ENCODE measurements at places on chromosomes 1 and 21.

DNA sequence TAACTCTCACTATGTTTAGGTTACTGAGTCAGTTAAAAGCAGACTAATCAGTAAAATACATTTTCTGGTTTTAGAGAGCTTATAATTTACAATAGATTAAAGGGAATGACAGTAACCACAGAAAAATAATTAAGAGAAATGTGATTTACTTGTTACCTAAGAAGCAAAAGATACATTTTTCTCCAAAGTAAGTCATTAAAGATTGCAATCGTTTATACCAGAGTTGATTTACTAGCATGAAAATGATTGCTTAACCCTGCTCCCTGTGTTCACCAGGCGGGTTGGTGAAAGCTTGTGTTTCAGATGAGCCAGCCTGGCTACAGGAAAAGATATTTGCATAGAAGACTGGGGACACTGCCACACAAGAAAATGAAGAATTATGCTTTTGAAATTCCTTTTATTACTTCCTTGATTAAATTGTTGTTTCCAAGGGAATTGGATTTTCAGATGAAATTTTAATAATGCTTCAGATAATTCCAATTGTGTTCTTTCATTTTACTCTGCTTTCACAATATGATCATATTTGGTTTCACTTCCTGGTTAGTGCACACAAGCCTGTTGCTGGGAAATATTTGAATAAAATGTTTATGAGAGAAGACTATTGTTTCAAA lies 27.9 kb downstream of the LRRC8B start:
- no peak for DNase-seq

DNA sequence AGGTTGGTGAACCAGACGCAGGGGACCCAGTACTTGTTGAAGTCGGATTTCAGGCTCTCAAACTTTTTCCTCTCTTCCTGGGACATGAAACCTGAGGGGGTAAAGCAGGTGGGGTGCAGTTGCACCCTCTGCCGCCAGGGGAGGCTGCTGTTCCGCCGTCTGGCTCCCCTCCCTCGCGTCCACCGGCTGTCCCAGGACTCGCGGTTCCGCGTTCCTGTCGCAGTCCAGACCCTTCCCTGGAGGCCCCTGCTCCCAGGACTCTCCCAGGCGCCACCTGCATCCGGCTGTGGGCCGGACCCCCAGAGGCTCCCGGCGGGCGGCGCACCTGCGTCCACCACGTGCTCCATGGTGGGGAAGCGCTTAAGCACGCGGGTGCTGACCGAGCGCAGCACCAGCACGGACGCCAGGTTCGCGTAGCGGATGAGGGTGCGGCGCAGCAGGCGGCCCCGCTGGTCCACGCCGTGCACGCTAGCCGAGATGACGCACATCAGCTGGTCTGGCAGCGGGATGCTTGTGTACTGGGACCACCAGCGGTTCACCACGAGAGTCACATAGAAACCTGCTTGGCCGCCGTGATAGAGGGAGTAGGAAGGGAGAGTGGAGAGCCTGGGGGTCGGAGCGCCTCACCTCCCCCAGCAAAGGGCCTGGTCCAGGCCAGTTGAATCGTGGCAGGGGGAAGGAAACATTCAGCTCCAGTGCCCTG lies 1.7 kb downstream of the BEST4 start:
- peak; percentile 83 for DNase-seq

DNA sequence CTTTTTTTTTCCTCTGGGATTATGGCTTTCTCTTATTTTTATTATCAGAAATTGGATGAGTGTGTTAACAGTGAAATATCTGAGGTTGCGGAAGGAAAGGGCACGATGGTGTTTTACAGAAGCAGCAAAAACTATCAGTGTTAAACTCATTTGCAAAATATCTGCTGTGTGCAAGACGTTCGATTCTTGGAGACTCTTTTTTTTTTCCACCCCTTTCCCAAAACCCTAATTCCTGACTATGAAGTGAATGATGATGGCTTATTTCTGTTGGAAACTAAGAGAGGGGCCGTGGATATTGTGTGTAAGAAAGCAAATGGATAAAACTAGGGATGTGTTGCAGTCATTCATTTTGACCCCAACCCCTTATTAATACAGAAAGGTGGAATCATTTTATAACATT lies 677 bp downstream of the NCAM2 start:
- DNase-seq = no peak

DNA sequence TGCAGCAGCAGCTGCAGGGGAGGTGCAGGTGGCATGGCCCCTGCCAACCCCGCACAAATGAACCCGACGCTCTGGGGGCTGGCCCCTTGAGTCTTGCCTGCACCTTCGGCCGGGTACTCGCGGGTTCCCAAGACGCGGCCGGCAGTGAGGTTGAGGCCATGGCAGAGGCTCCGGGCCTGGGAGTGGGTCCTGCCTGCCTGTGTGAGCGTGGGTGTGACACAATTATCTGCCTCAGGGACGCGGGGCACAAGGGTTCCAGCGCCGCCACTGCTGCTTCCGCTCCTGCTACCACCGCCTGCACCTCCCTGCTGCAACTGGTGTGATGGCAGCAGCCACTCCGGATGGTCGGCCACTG lies 20.9 kb upstream of the TGFB2 start:
- DNase-seq = no peak

- DNase-seq = no peak
Measured at GRCh38 chr1:30472526-30472925, 250.9 kb downstream of the MATN1 start.

- DNase-seq = no peak
Measured at GRCh38 chr1:209241487-209241886, 342.0 kb upstream of the CAMK1G start.

- no peak for DNase-seq
Measured at GRCh38 chr1:230243146-230243545, 176.1 kb downstream of the GALNT2 start.

DNA sequence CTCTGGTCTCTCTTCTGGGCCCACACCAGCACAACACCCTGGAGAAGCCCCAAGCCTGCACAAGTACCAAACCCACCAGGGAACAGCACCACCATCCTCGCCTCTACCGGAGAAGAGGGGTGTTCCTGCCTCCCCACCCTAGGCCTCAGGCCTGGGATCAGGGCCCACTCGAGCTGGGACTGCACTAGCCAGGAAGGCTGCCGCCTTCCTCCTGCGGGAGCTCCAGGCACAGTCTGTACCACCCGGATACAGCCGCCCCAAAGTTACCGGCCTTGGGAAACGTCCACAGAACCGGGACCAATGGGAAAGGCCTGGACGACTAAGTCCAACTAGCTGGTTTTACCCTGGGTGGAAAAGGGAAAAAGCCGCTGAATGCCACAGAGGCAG lies 3.4 kb downstream of the TAL1 start:
- DNase-seq = no peak

GRCh38 chr21:32172106-32172505 lies 106.7 kb downstream of the MIS18A start:
- DNase-seq = no peak

DNA sequence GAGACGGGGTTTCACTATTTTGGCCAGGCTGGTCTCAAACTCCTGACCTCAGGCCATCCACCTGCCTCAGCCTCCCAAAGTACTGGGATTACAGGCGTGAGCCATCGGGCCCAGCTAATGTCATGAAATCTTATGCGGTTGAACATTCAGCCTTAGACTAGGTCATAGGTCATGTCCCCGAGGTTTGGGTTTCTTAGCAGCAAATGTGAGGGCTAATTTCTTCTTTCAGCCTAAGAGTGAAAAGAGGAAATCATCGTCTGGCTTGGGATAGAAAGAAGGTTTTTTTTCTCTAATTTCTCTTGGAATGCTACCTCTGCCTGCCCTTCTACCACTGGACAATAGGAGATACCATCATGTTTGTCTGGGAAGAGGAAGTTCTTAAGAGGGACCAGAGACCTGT lies 18.0 kb upstream of the PIK3CD start:
- DNase-seq = no peak

GRCh38 chr1:37761416-37762095 lies 3.4 kb downstream of the EPHA10 start:
- DNase-seq = no peak

GRCh38 chr1:18716112-18716784 lies 85.6 kb downstream of the PAX7 start:
- no peak for DNase-seq

GRCh38 chr1:150772326-150772725 lies 6.7 kb upstream of the CTSS start:
- no peak for DNase-seq

- no peak for DNase-seq
Measured at GRCh38 chr21:9763306-9763705, 758.1 kb upstream of the TPTE start.

DNA sequence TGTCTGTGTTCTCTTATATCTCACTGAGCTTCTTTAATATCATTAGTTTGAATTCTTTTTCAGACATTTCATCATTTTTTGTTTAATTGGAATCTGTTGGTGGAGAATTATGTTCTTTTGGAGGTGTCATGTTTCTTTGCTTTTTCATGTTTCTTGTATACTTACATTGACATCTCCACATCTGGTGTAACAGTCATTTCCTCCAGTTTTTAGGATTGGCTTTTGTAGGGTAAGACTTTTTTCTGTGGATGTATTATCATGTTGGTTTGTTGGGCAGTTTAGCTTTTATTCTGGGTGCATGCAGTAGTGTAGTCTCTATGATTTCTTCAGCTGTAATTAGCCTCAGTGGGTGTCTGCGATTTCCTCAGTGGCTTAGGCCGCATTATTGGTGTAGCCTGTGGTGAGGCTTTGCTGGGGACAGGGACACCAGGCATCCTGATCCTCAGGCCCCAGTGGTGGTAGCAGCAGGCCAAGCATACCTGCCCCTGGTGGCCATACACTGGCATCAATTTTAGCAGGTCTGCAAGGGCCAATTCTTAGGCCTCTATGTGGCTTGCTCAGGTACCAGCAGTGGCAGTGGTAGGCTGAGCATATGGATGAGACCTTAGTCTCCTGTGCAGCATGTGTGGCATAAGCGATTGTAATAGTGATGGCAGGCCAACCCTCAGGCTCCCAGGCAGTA lies 77.6 kb upstream of the SAMD13 start:
- no peak for DNase-seq

DNA sequence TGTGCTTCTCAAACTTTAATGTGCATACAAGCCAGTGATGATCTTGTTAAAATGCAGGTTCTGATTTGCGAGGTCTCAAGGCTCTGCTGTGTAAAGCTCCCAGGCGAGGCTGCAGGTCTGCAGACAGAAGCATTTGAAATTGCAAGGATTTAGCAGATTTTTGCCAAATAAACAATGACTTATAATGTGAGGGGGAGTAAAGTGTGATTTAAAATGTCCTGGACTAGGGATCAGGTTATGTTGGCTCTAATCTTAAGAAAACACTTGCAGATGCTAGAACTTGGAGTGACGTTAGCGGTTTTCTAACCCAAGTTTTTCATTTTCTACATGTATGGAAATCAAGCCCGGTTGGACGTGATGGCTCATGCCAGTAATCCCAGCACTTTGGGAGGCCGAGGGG lies 16.2 kb upstream of the ACTN2 start:
- no peak for DNase-seq

- DNase-seq = peak; percentile 76
Measured at GRCh38 chr1:154404984-154405746, at the start of gene IL6R. Gene IL6R (plus strand): TSS chr1:154405343. CDS start chr1:154405630, 287 bp downstream.

DNA sequence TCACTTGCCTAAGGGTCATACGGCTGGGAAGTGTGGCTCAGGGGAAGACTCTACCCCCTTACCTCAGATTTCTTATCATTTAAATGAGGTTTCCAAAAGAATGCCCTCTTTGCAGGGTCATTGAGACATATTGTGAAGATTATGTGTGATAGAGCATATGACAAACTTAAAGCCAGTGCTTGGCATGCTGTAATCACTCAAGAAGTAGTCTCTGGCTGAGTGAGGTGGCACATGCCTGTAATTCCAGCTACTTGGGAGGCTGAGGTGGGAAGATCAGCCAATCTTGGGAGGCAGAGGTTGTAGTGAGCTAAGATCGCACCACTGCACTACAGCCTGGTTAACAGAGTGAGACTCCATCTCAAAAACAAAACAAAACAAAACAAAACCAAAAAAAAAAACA lies 7.5 kb upstream of the LDLRAD2 start:
- DNase-seq = no peak

DNA sequence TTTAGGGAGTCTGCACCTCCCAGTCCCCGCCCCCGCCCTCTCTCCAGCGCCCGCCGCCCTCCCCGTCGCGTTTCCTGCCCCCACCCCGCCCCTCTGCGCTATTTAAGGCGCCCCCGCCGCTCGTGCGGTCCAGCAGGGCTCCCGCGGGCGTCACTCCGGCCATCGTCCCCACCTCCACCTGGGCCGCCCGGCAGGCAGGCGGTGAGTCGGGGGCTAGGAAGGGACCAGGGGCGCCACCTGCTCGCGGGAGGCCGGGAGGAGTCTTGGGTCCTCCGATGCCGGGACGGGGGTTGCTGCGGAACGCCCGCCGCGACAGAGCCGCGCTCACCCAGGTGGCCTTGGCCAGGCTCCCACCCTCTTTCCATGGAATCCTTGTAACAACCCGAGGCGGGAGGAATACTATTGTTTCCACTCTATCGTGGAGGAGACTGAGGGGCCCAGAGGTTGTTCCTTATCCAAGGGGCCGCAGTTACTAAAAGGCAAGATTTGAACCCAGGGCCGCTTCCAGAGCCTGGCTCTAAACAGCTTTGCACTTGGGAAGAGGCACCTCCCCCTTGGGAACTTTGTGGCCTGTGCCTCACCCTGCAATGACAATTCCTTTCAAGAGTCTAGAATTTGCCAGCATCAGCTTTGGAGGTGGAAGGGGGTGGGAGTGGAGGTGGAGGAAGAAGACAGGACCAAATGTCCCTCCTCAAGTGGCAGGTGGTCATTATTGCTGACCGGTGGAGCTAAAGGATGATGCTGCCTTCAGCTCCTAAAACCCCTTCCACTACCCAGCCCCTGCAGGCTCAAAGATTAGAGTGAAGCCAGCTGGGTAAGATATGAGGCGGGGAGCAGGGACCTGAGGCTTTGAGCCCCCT lies at the start of gene GJA4:
GJA4 (plus strand) TSS at position 132 of the 860 bp plus-strand sequence. CDS start 1,215 bp downstream, outside the sequence.
- no peak for DNase-seq

GRCh38 chr1:109805486-109806165 lies 41.9 kb upstream of the EPS8L3 start:
- DNase-seq = no peak

DNA sequence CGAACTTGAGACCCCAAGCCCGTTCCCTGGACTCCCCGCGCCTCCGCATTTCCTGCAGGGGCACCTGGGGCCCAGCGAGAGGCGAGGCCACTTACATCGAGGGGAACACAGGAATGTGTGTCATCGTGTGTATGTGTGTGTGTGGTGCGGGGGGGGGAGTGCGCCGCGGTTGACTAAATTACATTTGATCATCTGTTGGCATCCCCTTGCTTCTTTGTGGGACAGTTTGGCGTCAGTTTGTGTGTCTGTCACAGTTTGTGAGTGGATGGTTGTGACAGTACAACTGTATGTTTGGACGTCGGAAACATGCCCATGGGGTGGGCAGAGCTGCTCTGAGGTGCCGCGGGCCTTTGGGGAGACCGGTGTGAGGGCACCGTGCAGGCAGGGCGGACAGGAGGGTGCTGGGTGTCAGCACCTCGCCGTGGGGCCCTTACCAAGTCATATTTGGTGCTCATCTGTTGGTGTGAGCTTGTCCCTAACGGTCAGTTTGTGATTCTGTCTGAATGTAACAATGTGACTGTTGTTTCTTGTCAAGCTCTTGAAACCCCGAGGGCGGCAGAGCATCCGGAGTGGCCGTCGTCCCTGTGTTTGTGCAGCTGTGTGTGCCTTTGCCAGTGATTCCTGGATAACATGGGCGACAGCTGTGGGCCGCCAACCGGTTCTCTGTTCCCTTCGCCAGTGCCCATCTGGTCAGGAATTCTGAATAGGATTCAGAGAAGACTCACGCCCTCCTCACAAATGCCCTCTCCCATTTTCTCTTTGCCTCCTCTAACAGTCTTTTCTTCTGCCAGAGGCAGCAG lies 899 bp downstream of the OPRD1 start:
- DNase-seq = no peak

GRCh38 chr1:21906173-21907078 lies 30.7 kb downstream of the HSPG2 start:
- DNase-seq = no peak
